ENCODE measurements at places on chromosomes 5 and 9.

DNA sequence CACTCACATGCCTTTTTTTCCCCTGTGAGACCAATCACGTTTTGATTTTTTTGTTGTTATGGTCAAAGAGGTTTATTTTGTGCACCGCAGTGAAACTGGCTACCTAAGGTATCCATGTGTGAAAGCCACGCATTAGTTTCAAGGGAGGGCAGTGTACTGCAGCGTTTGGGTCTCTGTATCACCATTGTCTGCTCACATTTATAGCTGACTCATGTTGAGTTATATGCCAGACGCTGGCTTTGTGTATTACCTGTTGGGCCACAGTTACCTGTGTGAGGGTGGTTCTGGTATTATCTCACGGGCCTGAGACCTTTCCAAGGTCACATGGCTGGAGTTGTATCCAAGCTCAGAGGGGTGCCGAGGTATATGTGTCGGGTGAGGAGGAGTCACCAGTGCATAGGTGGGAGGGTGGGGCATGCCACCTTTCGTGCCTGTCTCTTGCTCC lies 75.8 kb downstream of the ARHGAP26 start:
- no peak for DNase-seq

- no peak for DNase-seq
Observed at GRCh38 chr9:1531424-1531823, 481.3 kb downstream of the DMRT2 start.

GRCh38 chr9:18184401-18184800 lies 289.6 kb upstream of the ADAMTSL1 start:
- DNase-seq: no peak

GRCh38 chr5:177133853-177134696 lies 502 bp downstream of the NSD1 start:
- DNase-seq: peak; percentile 45

DNA sequence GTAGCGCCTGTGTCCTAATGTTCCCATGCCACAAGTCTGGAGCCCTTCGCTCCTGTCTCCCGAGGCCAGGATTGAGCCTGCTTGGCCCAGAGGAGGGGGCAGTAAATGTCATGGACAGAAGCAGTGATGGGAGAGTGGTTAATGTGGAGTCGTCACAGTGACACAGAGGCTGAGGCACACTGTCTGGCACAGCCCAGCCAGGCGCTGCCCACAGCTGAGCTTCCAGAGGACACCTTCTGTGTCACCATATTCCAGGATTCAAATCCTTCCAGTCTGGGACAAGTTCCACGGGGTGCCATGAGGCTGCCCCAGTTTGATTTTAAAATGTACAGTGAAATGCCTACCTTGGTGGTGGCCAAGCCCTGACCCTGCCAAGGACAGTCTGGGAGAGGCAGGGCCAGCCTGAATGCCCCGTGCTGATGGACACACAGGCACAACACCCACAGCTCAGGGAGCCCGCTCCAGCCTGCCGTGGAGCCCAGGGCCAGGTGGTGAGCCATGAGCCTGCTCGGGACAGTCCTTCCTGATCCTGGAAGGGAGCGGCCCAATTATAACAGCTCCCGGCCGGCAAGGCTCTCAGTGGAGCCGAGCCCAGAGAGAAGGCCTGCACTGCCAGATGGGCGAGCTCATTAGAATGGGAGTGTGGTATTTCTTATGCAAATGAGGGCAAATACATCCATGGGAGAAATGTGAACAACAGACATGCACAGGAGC lies 99.1 kb upstream of the RUFY1 start:
- no peak for DNase-seq

- no peak for DNase-seq
Observed at GRCh38 chr9:126295516-126295915, 31.1 kb upstream of the MVB12B start.

DNA sequence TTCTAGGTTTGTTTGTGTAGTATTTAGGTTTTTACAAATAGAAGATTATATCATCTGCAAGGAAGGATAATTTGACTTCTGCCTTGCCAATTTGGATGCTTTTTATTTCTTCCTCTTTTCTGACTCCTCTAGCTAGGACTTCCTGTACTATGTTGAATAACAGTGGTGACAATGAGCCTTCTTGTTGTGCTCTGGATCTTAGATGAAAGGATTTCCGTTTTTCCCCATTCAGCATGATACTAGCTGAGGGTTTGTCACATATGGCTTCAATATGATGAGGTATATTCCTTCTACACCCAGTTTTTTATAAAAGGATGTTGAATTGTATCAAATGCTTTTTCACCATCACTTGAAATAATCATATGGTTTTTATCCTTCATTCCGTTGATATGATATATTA lies 101.4 kb downstream of the FBXO4 start:
- DNase-seq: no peak

GRCh38 chr5:57094753-57095683 lies 78.8 kb upstream of the GPBP1 start:
- peak; percentile 10 for DNase-seq

Data from activated CD8-positive, alpha-beta T cell treated with anti-CD3 and anti-CD28 coated beads for 36 hours (primary cell).